ENCODE measurements at places on chromosomes 7 and 10. TPM values are rescaled to one million over a fixed set of nuclear protein-coding genes. Genes with fewer than 3 reads are reported as not detected.

The ALDH18A1 gene
- total RNA-seq = 106 TPM

The ANKRD61 gene
- total RNA-seq = 0.32 TPM

The RASSF4 gene
- total RNA-seq = 0.61 TPM

The LRWD1 gene
- total RNA-seq = 57.7 TPM

The MCMBP gene
- total RNA-seq = 158 TPM
